Activated CD4-positive, alpha-beta T cell treated with anti-CD3 and anti-CD28 coated beads for 36 hours (primary cell): ENCODE measurements at places on chromosomes 11 and 22.

GRCh38 chr22:45164270-45165088 is 754 bp downstream of the NUP50 start:
- DNase-seq, result peak; percentile 61
- H3K27ac ChIP-seq, result peak overlapping the region; percentile 97
- H3K27me3 ChIP-seq, result no peaks in the 10 kb centered on the region
- H3K36me3 ChIP-seq, result peaks cover 49% of the 10 kb centered on the region

DNA sequence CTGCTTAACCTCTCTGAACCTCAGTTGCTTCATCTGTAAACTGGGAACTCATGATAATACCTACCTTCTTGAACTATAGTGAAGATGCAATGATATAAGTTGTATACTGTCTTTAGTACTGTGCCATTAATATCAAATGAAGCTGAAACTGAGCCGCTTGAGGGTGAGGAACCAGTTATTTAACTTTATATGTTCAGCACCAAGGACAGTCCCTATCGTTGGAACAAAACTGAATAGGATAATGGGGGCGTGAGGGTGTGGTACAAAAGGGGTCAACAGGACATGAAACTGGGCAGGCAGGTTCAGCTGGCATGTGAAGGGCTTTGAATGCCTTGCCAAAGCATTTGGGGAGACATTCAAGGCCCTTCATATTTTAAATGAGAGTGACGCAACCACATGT is 112.6 kb downstream of the C11orf91 start:
- peaks cover 8% of the 10 kb centered on the region for H3K27me3 ChIP-seq
- H3K36me3 ChIP-seq, result no peaks in the 10 kb centered on the region
- no peaks in the 10 kb centered on the region for H3K4me1 ChIP-seq
- H3K4me3 ChIP-seq, result no peak overlapping the region

DNA sequence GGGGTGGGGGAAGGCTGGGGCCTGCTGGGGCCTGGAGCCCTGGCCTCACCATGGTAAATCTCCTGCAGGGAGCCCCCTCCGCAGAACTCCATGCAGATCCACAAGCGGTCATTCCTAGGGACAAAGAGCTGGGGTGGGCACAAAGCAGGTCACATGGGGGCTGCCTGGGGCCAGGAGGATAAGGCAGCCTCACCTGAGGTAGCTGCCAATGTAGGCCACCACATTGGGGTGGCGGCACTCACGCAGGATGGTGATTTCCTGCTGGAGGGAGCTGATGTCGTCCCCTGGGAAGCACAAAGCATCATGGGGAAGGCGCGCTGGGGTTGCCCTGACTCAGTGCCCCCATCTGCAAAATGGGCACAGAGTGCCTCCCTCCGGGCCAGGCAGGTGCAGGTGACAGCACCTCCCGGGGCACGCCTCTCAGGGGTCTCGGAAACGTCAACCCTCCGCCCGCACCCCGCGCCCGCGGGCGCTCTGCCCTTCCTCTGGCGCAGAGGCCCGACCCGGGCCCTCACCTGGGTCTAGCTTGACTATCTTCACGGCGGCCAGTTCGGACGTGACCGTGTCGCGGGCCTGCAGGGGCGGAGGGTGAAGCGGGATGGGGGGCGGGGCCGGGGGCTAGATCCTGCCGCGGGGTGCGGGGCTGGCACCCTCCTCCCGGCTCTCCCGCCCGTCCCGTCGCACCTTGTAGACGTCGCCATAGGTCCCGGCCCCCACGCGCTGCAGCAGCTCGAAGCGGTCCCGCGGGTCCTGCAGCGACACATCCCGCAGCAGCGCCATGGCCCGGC is 450 bp downstream of the MAP4K2 start:
- no peaks in the 10 kb centered on the region for H3K27me3 ChIP-seq
- peak; percentile 67 for DNase-seq

- H3K4me3 ChIP-seq, result no peak overlapping the region
- no peaks in the 10 kb centered on the region for H3K36me3 ChIP-seq
- no peak overlapping the region for H3K27ac ChIP-seq
- no peak for DNase-seq
- peaks cover 8% of the 10 kb centered on the region for H3K27me3 ChIP-seq
- H3K4me1 ChIP-seq, result no peaks in the 10 kb centered on the region
Observed at GRCh38 chr11:116172851-116173250, 599.9 kb downstream of the BUD13 start.

- peaks cover 15% of the 10 kb centered on the region for H3K36me3 ChIP-seq
- no peak overlapping the region for H3K4me3 ChIP-seq
- peaks cover 7% of the 10 kb centered on the region for H3K27me3 ChIP-seq
- peak; percentile 79 for DNase-seq
- peak overlapping the region; percentile 31 for H3K27ac ChIP-seq
- H3K4me1 ChIP-seq, result peaks cover 18% of the 10 kb centered on the region
Observed at GRCh38 chr11:2933375-2934020, 4.3 kb upstream of the PHLDA2 start.

DNA sequence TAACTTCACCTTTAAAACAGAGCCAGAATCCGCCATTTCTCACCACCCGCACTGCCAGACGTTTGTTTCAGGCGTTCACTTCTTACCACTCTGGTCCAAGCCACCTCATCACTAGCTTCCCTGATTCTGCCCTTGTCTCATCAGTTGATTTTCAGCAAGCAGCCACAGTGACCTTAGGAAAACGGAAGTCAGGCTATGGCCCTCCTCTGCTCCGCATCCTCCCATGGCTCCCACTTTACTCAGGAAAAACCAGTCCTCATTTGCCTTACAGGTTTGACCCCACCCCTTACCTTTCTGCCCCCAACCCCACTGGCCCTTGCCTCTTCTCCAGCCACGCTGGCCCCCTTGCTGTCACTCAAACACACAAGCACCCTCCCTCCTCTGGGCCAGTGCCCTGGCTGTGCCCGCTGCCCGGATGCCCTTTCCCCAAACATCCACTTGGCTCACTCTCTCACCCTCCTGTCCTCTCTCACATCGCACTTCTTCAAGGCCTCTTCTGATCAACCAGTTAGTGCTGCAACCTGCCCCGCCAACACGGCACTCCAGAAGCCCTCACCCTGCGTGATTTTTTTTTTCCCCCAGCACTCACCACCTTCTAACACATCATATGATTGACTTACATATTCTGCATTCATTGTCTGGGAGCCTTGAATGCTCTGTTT is 18.9 kb downstream of the TPST2 start:
- no peak overlapping the region for H3K27ac ChIP-seq
- no peak overlapping the region for H3K4me3 ChIP-seq
- no peaks in the 10 kb centered on the region for H3K27me3 ChIP-seq
- no peak for DNase-seq
- peaks cover 16% of the 10 kb centered on the region for H3K4me1 ChIP-seq
- H3K36me3 ChIP-seq, result peaks cover 6% of the 10 kb centered on the region
